ENCODE measurements at places on chromosomes 13 and 19.

- DNase-seq = no peak
Measured at GRCh38 chr13:113413898-113414282, 39.4 kb downstream of the ADPRHL1 start.

GRCh38 chr13:98327371-98328270 lies 150.6 kb upstream of the RNF113B start:
- no peak for DNase-seq

- DNase-seq = no peak
Measured at GRCh38 chr19:48329167-48329891, 4.0 kb downstream of the EMP3 start.

GRCh38 chr19:47490031-47490430 lies 6.0 kb upstream of the KPTN start:
- DNase-seq = no peak

GRCh38 chr19:50460161-50460765 lies 16.0 kb upstream of the EMC10 start:
- DNase-seq = no peak

GRCh38 chr19:47075179-47075810 lies 26.9 kb upstream of the TMEM160 start:
- no peak for DNase-seq

DNA sequence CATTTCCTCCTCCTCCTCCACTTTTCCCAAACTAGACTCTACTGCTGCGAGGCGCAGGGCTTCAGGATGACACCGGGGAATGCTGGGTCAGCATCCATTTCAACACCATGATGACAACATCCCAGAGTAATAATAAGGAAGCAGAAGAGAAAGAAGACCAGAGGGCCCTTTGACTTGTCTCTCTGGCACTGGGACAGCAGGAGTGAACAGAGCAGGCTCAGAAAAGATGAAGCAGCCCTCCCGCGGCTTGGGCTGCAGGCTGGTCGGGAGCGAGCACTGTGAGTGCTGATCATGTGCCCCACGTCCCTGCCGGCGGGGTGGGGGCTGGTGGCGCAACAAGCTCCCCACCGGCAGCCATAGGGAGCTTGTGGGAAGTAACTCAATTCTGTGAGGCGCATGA lies 30.5 kb downstream of the RANBP3 start:
- DNase-seq = no peak

GRCh38 chr13:29568731-29569130 lies 26.8 kb downstream of the SLC7A1 start:
- DNase-seq = no peak

- DNase-seq = no peak
Measured at GRCh38 chr13:98710521-98710920, 42.0 kb downstream of the SLC15A1 start.

DNA sequence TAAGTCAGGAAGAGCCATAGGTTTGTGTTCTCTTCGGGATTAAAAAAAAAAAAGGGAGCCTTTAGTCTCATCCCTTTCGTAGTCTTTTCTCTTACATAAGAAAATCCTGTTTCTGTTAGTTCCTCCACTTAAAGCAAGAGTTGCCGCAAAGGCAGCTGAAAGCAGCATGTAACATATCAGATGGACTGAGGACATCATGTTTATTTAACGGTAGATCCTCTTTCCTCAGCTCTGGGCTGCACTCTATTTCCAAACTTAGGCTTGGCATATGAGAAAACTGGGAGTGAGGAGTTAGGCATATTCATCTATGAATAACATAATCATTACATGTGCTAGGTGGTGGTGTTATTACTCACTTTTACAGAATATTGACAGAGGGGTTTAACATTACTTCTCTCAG lies 391.2 kb downstream of the KLF12 start:
- DNase-seq = no peak

- no peak for DNase-seq
Measured at GRCh38 chr13:98776644-98777043, 24.2 kb upstream of the SLC15A1 start.

DNA sequence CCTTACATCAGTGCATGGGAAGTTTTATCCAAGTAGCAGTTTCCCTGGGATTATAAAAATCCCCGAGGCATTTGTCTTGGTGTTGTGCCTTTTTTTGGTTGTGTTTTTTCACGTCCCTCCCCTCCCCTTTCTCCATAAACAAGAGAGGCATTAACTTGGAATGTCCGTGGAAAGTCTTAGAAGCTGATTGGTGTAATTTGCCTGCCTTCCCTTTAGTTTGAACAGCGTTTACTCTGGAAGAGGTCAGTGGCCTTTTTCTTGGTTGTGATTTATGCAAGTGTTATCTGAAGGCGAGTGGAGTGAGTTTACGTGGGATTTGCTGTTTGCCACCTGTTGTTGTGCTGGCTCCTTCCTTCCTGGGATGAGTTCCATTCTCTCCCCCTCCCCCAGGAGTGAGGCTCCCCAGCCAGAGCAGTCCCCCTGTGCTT lies 7.2 kb downstream of the ACTN4 start:
- no peak for DNase-seq

DNA sequence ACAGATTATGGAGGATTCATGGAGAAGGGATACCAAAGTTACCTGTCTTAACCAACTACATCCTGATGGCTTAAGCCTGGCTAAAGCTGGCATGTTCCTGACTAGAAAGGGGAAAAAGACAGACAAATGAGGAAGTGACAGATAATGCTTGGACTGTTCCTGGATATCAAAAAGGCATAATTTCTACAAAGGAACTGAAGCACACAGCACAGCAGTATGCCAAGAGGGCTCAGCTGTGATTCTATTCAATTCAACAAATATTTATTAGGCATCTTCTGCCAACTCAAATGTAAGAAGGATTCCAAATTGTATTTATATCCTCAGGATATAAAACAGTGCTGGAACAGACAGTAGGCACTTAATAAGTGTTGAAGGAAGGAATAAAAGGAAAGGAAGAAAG lies 59.5 kb downstream of the KLF12 start:
- DNase-seq = no peak

DNA sequence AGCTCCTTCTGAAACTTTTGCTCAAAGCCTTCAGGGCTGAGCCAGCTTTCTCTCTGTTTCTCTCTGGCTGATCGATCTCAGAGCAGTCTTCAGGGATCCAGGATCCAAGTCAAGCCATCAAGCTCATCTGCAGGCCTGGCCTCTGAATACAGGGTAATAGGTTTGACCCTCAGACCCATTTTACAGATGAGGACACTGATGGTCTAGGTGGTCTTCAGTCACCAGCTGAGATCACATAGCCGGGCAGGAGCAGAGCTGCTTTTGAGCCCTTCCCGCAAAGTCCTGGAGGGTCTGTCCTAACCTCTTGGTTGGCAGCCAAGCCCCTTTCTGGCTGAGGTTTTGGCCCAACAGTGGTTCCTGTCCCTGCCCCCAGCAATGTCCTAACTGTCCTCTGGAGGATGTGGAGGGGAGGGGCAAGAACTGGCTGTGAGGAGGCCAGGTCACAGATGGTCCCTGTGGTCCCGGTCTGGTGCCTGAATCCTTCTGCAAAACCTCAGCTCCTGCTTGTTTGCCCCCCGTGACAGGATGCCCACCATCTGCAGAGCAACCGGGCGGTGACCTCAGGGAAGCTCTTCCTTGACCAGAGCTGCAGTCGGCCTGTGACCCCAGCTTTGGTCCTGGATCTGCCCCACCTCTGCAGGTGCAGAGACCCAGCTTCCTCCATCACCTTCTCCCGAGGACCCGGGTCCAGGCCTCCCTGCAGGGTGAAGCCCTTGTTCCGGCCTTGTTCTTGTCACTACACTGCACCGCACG lies 5.8 kb upstream of the PEAK3 start:
- no peak for DNase-seq

GRCh38 chr13:97327086-97327485 lies 105.0 kb downstream of the MBNL2 start:
- DNase-seq = no peak

GRCh38 chr19:21569494-21569865 lies 64.1 kb downstream of the ZNF429 start:
- peak; percentile 38 for DNase-seq

DNA sequence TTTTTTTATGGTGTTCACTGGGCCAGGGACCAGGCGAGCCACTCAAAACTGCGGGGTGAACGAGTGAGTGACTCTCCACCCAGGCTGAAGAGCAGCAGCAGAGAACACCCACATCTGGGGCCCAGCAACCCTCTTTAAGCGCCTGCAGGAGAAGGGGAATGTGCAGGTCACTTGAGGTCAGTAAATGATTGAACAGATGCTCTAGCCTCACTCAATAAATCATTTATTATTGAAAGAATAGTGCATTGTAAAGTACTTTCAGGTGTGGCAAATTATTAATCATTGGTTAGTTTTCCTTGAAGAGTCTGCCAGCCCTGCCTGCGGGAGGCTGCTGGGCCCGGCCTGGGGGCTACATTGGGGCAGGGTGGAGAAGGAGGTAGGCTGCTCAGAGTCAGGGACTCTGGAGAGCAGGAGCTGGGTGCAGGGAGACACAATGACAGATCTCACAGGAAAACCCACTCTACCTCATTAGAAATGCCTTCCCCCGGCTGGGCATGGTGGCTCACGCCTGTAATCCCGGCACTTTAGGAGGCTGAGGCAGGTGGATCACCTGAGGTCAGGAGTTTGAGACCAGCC lies 42.5 kb downstream of the ABCC4 start:
- DNase-seq = no peak

DNA sequence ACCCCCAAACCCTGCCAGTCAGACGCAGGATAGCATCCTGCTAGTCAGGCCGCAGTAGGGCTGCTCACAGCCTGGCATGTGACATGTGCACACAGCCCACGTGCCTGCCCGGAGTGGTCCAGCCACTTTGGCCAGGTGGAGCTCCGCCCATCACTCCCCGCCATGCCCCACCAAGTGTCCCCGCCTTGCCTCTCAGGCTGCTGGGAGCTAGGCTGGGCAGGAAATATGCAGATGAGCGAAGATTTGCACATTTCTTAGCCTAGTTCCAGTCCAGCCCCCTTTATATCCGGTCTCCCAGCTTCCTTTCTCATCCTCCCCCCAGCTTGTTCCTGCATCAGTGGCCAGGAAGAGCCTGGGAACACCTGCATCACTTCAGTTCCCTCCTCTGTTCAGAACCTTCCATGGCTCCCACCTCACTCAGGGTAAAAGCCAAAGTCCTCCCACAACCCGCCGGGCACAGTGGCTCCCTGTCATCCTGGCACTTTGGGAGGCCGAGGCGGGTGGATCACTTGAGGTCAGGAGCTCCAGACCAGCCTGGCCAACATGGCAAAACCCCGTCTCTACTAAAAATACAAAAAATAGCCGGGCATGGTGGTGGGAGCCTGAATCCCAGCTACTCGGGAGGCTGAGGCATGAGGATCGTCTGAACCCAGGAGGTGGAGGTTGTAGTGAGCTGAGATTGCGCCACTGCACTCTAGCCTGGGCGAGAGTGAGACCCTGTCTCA lies 2.3 kb upstream of the DOCK6 start:
- DNase-seq = no peak

DNA sequence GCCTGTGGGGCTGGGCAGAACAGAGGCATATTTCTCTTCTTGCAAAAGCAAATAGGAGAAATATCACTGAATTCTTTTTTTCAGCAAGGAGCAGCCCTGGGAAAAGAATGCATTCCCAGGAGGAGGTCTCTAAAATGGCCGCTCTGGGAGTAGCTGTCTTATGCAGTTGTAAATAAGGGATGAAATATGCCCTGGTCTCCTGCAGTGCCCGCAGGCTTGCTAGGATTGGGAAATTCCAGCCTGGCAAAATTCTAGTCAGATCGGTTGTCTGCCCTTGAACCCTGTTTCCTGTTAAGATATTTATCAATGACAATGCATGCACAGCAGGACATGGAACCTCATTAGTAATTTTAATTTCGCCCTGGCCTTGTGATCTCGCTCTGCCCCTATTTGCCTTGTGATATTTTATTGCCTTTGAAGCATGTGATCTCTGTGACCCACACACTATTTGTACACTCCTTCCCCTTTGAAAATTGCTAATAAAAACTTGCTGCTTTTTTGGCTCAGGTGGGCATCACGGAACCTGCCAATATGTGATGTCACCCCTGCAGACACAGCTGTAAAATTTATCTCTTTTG lies 1993.2 kb downstream of the PCDH9 start:
- DNase-seq = no peak

GRCh38 chr13:54574791-54575190 lies 1546.2 kb downstream of the OLFM4 start:
- no peak for DNase-seq

Measured in activated T-cell treated with anti-CD3 and anti-CD28 coated beads for 4 hours (primary cell).